ENCODE measurements at places on chromosomes 11 and 22. TPM values are rescaled to one million over a fixed set of nuclear protein-coding genes. Genes with fewer than 3 reads are reported as not detected.

DNA sequence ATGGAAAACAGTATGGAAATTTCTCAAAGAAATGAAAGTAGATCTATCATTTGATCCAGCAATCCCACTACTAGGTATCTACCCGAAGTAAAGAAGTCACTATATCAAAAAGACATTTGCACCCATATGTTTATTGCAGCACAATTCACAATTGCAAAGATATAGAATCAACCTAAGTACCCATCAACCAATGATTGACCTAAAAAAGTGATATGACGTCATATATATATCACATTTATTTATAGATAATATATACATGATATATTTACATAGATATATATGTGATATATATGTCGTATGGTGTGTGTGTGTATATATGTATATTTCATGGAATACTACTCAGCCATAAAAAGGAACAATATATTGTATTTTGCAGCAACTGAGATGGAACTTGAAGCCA, 188.3 kb upstream of the ARHGAP42 start:
- no peak for DNase-seq
- no peak overlapping the region for H3K4me3 ChIP-seq
- H3K36me3 ChIP-seq: no peaks in the 10 kb centered on the region

KREMEN1 gene
- 4.0 TPM for polyA plus RNA-seq

DBX1 gene
- not detected for polyA plus RNA-seq

INPP5J gene
- polyA plus RNA-seq: 25.0 TPM

GRCh38 chr11:46119352-46120216, 1.7 kb downstream of the PHF21A start:
- no peaks in the 10 kb centered on the region for H3K27me3 ChIP-seq
- H3K27ac ChIP-seq: peak overlapping the region; percentile 68
- no peaks in the 10 kb centered on the region for H3K4me1 ChIP-seq
- DNase-seq: peak; percentile 45
- H3K36me3 ChIP-seq: no peaks in the 10 kb centered on the region

GRCh38 chr11:75855206-75855605, 40.2 kb downstream of the UVRAG start:
- H3K4me3 ChIP-seq: no peak overlapping the region
- no peaks in the 10 kb centered on the region for H3K36me3 ChIP-seq
- no peak for DNase-seq
- H3K27ac ChIP-seq: no peak overlapping the region
- no peaks in the 10 kb centered on the region for H3K27me3 ChIP-seq
- H3K4me1 ChIP-seq: no peaks in the 10 kb centered on the region

MDK gene
- 66.5 TPM for polyA plus RNA-seq

ACTN3 gene
- not detected for polyA plus RNA-seq

DNA sequence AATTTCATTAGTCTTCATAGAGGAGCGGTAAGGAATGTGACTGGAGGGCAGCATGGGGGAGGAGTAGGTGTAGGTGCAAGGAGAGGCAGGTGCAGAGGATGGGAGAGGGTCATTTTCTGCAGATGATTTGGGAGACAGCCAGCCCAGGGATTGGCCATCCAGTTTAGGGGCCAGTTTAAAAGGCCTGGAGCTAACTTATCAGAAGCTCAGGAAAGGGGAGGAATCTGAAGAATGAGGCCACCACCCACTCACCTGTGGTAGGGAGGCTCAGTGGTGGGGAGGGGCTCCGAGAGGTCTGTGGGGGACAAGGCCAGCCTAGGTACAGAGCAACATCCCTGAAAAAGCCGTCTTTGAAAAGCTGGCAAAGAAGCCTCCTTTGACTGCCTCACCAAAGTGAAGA, 110.8 kb upstream of the TMEM45B start:
- H3K27ac ChIP-seq: no peak overlapping the region
- no peaks in the 10 kb centered on the region for H3K4me1 ChIP-seq
- H3K4me3 ChIP-seq: no peak overlapping the region
- no peaks in the 10 kb centered on the region for H3K27me3 ChIP-seq
- no peak for DNase-seq

GRCh38 chr22:42635531-42635930, 4.9 kb downstream of the ATP5MGL start:
- no peaks in the 10 kb centered on the region for H3K27me3 ChIP-seq
- no peak overlapping the region for H3K4me3 ChIP-seq
- no peak overlapping the region for H3K27ac ChIP-seq
- H3K36me3 ChIP-seq: no peaks in the 10 kb centered on the region
- H3K4me1 ChIP-seq: no peaks in the 10 kb centered on the region
- DNase-seq: no peak

DNA sequence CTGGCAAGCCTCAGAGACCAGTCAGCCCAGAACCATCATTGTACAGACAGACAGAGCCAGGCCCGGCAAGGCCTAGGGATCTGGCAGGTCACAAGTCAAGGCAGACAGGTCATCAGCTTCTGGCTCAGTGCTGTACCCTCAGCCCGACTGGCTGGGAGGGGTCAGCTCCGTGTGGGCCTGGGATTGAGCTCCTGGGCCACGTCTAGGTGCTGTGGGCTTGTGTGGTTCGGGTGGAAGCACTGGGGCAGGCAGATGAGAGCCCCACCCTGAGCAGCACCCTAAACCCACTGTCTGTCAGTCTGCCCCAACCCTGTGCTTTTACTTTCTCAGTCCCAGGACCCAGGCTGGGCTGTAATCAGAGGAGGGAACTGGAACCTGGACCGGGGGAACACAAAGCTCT, 26.9 kb upstream of the P2RY2 start:
- DNase-seq: no peak
- H3K36me3 ChIP-seq: no peaks in the 10 kb centered on the region
- no peaks in the 10 kb centered on the region for H3K4me1 ChIP-seq
- H3K27ac ChIP-seq: no peak overlapping the region
- H3K4me3 ChIP-seq: no peak overlapping the region

GRCh38 chr11:2641623-2642022, 58.2 kb downstream of the KCNQ1OT1 start:
- H3K27me3 ChIP-seq: no peaks in the 10 kb centered on the region
- no peak for DNase-seq

PLA2G3 gene
- polyA plus RNA-seq: not detected

IL18 gene
- 9.8 TPM for polyA plus RNA-seq

SEC14L6 gene
- 6.0 TPM for polyA plus RNA-seq

DNA sequence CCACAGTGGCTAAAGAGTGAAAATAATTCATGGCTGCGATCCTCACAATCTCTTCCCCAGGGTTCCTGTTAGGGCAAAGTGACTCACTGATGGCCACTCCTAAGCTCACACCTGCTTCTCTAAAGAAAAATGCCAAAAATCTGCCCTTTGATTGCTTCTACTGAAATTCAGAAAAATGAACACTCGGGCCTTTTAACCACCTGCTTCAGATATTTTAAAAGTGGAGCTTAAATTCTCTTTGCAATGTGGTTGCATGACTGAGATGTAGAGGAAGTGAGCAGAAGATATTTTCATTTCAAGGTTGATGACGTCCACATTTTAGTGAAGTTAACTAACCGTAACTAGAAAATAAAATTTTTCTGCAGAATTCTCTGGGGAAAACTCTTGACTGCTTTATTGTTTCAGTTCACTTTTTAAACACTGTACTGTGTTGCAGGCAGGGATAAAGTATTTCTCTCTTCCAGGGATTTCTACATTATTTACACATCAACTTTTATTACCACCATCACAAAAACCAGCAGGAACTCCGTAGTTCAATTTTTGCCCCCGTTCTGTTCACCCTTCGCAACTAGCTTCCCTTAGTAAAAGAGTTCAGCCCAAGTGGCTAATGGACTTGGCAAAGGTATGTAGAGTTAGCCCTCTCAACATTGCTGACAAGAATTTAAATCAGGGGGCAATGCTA, 8.5 kb downstream of the RAB30 start:
- no peaks in the 10 kb centered on the region for H3K27me3 ChIP-seq
- H3K4me3 ChIP-seq: no peak overlapping the region
- H3K36me3 ChIP-seq: no peaks in the 10 kb centered on the region

FIBIN gene
- polyA plus RNA-seq: 1.3 TPM

DNA sequence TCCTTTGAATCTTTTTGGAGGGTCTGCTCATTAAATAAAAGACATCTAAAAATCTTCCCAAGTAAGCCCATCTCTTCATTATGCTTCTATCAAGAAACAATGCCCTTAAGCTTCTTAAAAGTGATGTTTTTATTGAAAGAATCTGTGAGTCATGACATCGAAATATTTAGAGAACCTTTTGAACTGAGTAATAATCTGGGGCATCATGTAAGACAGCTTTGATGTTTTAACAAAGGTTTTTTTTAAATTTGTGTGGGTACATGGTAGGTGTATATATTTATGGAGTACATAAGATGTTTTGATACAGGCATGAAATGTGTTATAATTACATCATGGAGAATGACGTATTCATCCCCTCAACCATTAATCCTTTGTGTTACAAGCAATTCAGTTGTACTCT, 46.8 kb downstream of the PLAAT5 start:
- no peak overlapping the region for H3K27ac ChIP-seq
- no peak overlapping the region for H3K4me3 ChIP-seq
- DNase-seq: no peak

GRCh38 chr22:23037429-23038333, 32.6 kb upstream of the GNAZ start:
- no peaks in the 10 kb centered on the region for H3K36me3 ChIP-seq
- DNase-seq: no peak

CADM1 gene
- polyA plus RNA-seq: 38.8 TPM

- DNase-seq: peak; percentile 58
- no peaks in the 10 kb centered on the region for H3K36me3 ChIP-seq
- no peak overlapping the region for H3K4me3 ChIP-seq
- H3K4me1 ChIP-seq: peaks cover 7% of the 10 kb centered on the region
- no peaks in the 10 kb centered on the region for H3K27me3 ChIP-seq
- no peak overlapping the region for H3K27ac ChIP-seq
Measured at GRCh38 chr11:110366291-110366690, 63.5 kb upstream of the FDX1 start.

DNA sequence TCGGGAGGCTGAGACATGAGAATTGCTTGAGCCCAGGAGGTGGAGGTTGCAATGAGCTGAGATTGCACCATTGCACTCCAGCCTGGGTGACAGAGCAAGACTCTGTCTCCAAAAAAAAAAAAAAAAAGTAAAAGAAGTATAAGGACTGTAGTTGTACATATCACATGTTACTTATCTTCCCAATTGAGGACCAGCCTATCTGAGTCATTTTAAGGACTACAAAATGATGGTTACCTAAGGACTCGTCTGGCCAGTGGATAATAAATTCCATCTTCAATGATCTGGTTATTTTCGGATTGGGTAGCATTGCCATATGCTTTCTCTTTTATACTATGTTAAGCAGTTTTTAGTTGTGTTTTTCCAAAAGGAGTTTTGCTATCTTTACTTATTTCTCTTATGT, 55.3 kb downstream of the PPFIA1 start:
- no peak overlapping the region for H3K27ac ChIP-seq
- no peak for DNase-seq
- H3K4me3 ChIP-seq: no peak overlapping the region
- H3K4me1 ChIP-seq: no peaks in the 10 kb centered on the region

IGLL1 gene
- not detected for polyA plus RNA-seq

DNA sequence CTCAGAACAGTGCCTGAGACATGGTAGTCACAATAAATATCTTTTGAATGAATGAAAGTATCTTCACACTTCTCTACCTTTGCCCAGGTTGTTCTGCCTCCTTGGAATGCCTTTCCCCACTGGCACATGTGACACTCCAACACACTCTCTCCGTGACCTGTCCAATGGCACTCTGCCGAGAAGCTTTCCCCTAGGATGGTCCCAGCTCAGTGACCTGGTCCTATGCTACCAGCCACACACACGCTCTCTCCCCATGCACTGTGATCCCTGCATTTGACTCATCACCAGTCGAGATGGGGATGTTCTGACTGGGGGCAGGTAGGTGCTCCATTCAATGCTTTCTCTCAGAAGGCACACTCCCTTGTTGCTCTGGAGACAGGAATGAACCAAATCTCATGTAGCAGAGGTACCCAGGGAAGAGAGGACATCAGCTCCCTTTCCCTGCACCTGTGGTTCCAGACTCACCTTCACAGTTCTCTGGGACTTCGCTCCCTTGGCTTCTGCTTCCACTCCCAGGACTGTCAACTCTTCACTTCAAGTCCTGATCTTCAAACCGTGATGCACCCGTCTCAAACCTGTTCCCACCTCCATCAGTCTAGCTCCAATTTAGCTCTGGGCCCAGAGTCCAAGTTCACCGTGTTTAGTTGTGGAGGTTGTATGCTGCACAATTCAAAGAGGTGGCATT, 30.7 kb upstream of the LMO1 start:
- no peaks in the 10 kb centered on the region for H3K4me1 ChIP-seq
- H3K4me3 ChIP-seq: no peak overlapping the region
- DNase-seq: no peak
- no peaks in the 10 kb centered on the region for H3K27me3 ChIP-seq
- H3K36me3 ChIP-seq: no peaks in the 10 kb centered on the region
- no peak overlapping the region for H3K27ac ChIP-seq

GRCh38 chr11:119583585-119583984, 145.4 kb downstream of the NECTIN1 start:
- no peak for DNase-seq
- peaks cover 6% of the 10 kb centered on the region for H3K4me1 ChIP-seq
- no peak overlapping the region for H3K27ac ChIP-seq
- H3K27me3 ChIP-seq: no peaks in the 10 kb centered on the region
- no peaks in the 10 kb centered on the region for H3K36me3 ChIP-seq

- H3K4me3 ChIP-seq: peak within 1 kb of the TSS; percentile 23
- DNase-seq: peak; percentile 90
- peaks cover 5% of the 10 kb centered on the region for H3K4me1 ChIP-seq
- no peaks in the 10 kb centered on the region for H3K27me3 ChIP-seq
- no peaks in the 10 kb centered on the region for H3K36me3 ChIP-seq
- peak within 1 kb of the TSS; percentile 79 for H3K27ac ChIP-seq
Measured at GRCh38 chr11:77127920-77128691, at the start of gene MYO7A. TSS of gene MYO7A (plus strand) at chr11:77128246. CDS start at chr11:77130635, 2,389 bp downstream.

- H3K4me1 ChIP-seq: no peaks in the 10 kb centered on the region
- H3K4me3 ChIP-seq: no peak overlapping the region
- no peak for DNase-seq
- H3K36me3 ChIP-seq: no peaks in the 10 kb centered on the region
- no peaks in the 10 kb centered on the region for H3K27me3 ChIP-seq
Measured at GRCh38 chr11:41789376-41789775, 329.9 kb upstream of the LRRC4C start.

SCGB2A2 gene
- polyA plus RNA-seq: not detected

- H3K4me3 ChIP-seq: no peak overlapping the region
- H3K36me3 ChIP-seq: no peaks in the 10 kb centered on the region
- H3K27ac ChIP-seq: no peak overlapping the region
- H3K27me3 ChIP-seq: no peaks in the 10 kb centered on the region
- no peak for DNase-seq
- H3K4me1 ChIP-seq: no peaks in the 10 kb centered on the region
Measured at GRCh38 chr22:45889093-45889538, 87.8 kb downstream of the WNT7B start.

DNA sequence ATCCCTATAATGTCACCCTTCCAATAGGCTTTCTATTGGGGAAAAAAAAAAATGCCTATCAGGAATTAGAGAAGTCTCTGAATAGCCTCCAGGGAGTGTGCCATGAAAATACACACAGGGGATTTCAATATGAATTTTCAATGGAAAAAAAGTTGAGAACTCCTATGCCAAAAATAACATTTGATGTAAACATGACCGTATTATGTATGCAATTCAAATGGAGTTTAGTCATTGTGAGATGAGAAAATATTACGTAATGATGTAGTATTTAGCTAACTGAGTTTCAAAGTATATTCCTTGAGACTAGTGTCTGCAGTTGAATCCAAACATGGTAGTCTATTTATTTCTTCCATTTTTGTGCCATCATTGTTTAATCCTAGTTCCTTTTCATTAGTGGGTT, 182.3 kb downstream of the BLID start:
- no peak overlapping the region for H3K27ac ChIP-seq
- DNase-seq: no peak
- no peaks in the 10 kb centered on the region for H3K36me3 ChIP-seq
- H3K27me3 ChIP-seq: no peaks in the 10 kb centered on the region
- H3K4me1 ChIP-seq: no peaks in the 10 kb centered on the region

- DNase-seq: no peak
- no peaks in the 10 kb centered on the region for H3K4me1 ChIP-seq
- no peak overlapping the region for H3K4me3 ChIP-seq
- no peaks in the 10 kb centered on the region for H3K36me3 ChIP-seq
- H3K27me3 ChIP-seq: peaks cover 4% of the 10 kb centered on the region
Measured at GRCh38 chr11:126444072-126444471, 88.6 kb downstream of the ST3GAL4 start.

Data from pancreas (tissue), 10 donors.